ENCODE measurements at places on chromosomes 5 and 9.

- DNase-seq = no peak
These were observed 17.3 kb downstream of the CENPH start for GRCh38 chr5:69206528-69207190.

- DNase-seq = peak; percentile 78
These were observed 56.3 kb downstream of the TMEM174 start for GRCh38 chr5:73229271-73229670.

GRCh38 chr5:125409861-125410536 lies 663.6 kb upstream of the ZNF608 start:
- DNase-seq = no peak

- DNase-seq = no peak
These were observed 119.5 kb downstream of the FAM114A2 start for GRCh38 chr5:153919161-153919560.

GRCh38 chr5:1124205-1125029 lies 12.6 kb upstream of the SLC12A7 start:
- DNase-seq = no peak

DNA sequence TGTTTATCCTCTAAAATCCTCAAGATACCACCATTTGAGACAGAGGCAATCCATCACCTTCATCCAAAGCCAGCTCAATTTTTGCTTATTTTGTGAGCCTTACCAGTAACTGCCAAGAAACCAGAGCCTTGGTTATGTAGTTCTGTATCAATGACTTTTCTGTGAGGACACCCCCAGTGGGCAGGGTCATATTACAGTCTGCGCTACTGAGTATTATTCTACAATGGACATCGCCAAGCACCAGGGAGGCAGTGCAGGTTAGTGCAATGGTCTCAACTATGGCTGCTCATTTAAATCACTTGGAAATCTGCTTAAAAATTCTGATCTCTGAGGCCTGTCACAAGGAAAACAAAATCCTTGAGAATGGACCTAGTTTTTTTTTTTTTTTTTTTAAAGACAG lies 90.5 kb upstream of the NIPAL4 start:
- no peak for DNase-seq

DNA sequence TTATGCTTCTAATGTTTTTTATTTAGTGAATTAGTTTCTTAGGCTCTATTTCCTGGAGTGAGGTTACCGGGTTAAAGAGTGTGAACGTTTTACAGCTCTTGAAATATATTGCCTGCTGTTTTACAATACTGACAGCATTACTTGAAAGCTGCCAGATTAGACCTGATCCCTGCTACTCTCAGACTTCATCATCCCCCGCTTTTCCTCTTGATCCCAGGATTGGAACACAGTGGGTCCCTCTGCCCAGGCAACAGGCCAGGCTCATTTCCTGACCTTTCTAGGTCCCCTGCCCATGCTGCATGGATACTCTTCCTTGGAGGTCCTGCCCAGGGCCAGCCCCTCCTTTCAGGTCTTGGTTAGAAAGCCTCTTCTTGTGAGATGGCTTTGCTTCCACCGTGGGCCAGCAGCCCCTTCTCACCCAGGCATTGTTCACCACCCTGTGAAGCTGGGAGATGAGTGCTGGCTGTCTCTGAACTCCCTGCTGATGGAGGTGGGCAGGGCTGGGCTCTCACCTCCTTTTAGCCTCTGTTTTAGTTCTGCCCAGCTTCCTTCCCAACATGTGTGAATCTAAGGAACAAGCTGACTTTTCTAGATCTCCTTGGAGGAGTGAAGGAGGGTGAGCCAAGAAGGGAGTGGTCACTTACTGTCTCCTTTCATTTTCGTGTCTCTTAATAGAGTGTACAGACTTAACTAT lies 15.5 kb upstream of the FAM120AOS start:
- DNase-seq = peak; percentile 64

- no peak for DNase-seq
These were observed 28.0 kb downstream of the LCP2 start for GRCh38 chr5:170269579-170269978.

- DNase-seq = no peak
These were observed 20.8 kb upstream of the ADRB2 start for GRCh38 chr5:148805326-148806290.

- peak; percentile 57 for DNase-seq
These were observed 98.3 kb downstream of the BASP1 start for GRCh38 chr5:17315710-17316221.

Data from GM03348 (cell line).